ENCODE measurements at places on chromosomes 11 and 22.

GRCh38 chr11:31887180-31887579, 76.1 kb upstream of the PAX6 start:
- DNase-seq = no peak

DNA sequence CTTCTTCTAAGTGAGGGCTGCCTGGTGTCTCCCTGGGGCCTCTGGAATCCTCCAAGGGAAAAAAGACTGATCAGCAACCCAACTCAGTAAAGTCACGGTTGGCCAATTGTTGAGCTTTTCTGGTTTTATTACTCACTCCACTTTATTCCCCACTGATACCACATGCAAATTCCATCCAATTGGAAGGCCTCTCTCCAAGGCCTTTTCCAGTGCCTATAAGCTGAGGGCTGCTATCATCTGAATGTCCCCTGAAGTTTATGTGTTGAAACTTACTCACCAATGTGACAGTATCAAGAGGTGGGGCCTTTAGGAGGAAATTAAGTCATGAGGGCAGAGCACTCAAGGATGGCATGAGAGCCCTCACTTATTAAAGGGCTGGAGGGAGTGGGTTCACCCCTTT, 463.3 kb downstream of the BUD13 start:
- no peak for DNase-seq

DNA sequence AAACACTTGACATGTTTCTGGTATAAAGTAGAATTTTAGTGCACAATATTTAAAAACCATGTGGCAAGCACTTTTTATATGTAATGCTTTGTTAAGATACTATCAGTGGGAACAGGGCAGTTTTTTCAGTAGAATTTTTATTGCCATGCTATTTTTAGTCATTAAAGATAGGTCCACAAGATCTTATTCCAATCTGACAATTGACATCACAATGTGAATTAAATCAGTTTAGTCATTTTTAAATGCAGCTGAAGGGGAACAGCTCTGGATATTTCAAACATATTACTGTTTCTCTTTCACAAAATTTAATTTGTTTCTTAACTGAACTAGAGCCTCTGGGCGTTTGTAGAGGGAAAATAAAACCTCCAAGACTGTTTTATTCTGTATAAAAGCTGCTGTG, 194.1 kb downstream of the MSANTD4 start:
- DNase-seq = no peak

- no peak for DNase-seq
These were observed 107.7 kb downstream of the EHF start for GRCh38 chr11:34728609-34729008.

GRCh38 chr22:48279461-48279756, 1517.0 kb downstream of the TBC1D22A start:
- no peak for DNase-seq
